ENCODE measurements at places on chromosomes 1 and 21.

DNA sequence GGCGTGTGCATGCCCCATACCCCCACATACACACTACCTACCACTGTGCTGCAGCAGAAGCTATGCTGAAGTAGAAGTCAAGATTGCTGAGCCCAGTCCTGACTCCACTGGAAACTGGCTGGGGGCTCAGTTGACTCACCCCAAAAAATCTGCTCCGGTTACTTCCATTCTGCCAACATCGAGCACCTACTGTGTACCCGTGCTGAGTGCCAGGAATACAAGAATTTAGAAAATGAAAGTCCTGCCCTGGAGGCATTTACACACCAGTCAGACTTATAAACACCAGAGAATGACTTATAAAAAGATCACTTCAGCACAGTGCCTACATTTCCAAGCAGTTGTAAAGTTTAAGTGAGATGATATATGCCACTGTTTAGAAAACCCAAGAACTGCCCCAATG, 99.1 kb downstream of the NMNAT2 start:
- H3K27ac ChIP-seq, result no peak overlapping the region
- DNase-seq, result no peak
- no peaks in the 10 kb centered on the region for H3K36me3 ChIP-seq
- no peak overlapping the region for H3K4me3 ChIP-seq

DNA sequence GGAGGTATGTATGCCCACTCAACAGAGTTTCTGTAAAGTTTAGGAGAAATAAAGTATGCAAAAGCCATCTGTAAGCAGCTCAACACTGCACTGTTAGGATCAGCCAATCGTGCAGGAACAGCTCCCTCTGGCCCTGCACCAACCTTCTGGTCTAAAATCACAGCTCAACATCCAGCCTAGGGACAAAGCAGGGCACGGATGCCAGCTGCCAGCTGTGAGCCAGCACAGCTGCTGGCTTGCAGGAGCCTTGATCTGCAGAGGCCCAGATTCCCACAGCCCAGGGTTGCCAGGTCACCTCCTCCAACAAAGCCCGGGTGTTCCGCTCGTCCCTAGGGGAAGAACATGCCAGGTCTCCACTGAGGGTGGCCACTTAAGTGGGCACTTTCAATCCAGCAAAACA, 8.6 kb downstream of the ACOT7 start:
- no peak for DNase-seq
- no peak overlapping the region for H3K27ac ChIP-seq
- no peaks in the 10 kb centered on the region for H3K36me3 ChIP-seq
- no peaks in the 10 kb centered on the region for H3K27me3 ChIP-seq

GRCh38 chr1:63924600-63924999, 150.8 kb downstream of the ROR1 start:
- H3K36me3 ChIP-seq, result no peaks in the 10 kb centered on the region
- DNase-seq, result no peak

DNA sequence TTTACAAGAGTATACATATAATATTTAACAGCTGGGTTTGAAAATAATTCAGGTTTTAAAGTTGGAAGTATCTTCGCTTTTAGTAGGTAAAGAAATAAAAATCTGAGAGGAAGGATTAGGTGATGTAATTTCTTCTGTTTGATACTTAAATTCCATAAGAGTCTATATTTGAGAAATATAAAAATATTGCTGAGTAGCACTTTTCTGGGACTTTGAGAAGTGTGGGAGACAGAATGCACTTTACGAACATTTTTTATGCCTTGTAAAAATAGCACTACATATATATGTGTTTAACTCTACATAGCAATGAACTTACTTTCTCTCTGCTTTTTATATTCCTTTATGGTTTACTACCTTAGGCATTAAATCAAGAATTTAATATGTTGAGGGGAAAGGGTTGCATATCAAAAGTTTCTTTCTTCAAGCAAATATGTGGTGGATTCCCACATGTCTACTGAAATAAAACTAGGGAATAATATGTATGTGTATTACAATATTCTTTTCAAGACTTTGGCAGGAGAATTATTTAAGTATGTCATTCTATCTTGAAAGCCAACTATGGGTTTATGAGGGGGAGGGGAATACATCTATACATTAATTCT, 266.7 kb upstream of the ADAMTS5 start:
- no peak for DNase-seq
- no peaks in the 10 kb centered on the region for H3K36me3 ChIP-seq
- no peak overlapping the region for H3K4me3 ChIP-seq
- no peaks in the 10 kb centered on the region for H3K4me1 ChIP-seq
- no peaks in the 10 kb centered on the region for H3K27me3 ChIP-seq

DNA sequence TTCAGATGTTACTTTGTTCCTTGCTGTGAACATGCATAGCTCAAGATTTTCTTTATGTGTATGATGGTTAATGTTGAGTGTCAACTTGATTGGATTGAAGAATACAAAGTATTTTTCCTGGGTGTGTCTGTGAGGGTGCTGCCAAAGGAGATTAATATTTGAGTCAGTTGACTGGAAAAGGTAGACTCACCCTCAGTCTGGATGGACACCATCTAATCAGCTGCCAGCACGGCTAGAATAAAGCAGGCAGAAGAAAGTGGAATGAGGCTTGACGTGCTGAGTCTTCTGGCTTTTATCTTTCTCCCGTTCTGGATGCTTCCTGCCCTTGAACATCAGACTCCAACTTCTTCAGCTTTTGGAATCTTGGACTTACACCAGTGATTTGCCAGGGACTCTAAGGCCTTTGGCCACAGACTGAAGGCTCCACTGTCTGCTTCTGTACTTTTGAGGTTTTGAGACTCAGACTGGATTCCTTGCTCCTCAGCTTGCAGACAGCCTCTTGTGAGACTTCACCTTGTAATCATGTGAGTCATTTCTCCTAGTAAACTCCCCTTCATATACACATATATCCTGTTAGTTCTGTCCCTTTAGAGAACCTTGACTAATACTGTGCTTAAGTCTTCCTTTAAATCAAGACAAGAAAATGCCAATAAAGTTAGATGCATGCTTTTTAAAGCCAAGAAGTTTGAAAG, 626.6 kb downstream of the KCNT2 start:
- no peaks in the 10 kb centered on the region for H3K4me1 ChIP-seq
- no peak overlapping the region for H3K27ac ChIP-seq
- no peak for DNase-seq

GRCh38 chr1:171061425-171062143, 29.1 kb upstream of the FMO3 start:
- H3K27me3 ChIP-seq, result no peaks in the 10 kb centered on the region
- no peaks in the 10 kb centered on the region for H3K4me1 ChIP-seq
- no peak overlapping the region for H3K27ac ChIP-seq
- no peak for DNase-seq

DNA sequence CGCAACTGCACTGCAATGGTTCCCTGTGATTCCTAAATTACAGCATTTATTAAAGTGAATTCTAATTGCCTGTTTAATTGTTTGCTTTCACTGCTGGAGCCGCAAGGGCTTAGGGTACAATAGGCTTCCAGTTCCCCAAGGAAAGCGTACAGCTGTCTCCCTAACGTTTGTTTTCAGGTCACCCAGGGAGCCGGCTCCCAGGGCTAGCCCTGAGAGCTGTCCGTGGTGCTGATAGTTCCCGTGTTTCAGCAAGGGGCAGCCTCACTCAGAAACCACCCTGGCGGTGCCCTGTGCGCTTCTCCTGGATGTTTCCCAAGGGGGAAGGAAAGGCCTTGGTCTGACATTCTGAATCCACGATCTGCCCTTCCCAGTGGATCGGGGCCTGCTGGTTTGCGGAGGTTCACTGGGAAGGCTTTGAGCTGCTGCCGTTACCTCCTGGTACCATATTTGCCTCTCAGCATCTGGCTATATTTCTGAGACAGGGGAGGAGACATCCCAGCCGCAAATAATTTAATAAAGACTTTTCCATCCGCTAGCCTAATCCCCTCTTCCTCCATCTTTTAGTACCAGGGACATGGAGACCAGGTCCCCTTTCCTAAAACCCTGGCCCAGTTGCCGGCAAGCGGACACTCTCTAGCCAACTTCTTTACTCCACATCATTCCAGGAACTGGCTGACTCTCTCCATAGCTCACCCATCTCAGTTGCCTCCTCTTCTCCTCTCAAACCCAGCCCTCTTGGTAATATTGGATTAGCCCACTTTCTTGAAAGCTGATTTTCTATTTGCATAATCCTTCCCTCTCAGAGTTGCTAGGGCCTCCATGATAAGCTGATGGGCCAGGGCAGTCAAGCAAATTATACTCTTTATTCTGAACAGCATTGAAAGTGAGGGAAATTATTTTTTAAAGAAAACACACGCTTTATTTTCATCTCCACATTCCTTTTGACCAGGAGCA, 149.0 kb downstream of the IGSF21 start:
- H3K4me3 ChIP-seq, result no peak overlapping the region
- no peaks in the 10 kb centered on the region for H3K4me1 ChIP-seq
- no peaks in the 10 kb centered on the region for H3K36me3 ChIP-seq
- H3K27me3 ChIP-seq, result no peaks in the 10 kb centered on the region

DNA sequence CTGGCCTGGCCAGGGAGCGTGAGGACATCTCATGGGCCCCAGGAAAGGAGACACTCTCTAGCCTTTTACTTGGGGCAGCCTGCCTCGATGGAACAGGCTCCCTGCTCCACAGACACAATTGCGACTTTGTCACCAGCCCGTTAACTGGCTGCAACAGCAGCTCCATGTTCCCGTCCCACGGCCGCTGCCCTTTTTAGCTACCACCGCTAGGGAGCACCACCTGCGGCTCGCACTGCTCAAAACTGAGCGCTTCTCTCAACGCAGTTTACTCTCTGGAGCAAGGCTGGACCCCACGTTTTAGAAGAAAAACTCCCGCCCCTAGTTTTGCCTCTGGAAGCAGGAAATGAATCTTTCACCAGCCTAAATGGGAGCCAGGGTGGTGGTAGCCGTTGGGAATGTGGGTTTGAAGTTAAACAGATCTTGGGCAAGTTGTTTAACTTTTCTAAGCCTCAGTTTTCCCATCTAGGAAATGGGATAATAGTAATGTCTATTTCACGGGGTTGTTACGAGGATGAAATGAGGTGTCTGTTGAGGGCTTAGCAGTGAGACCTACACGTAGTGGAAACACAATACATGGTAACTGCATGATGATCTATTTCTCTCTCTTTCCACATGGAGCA, 3.5 kb upstream of the LRRC38 start:
- DNase-seq, result no peak
- no peak overlapping the region for H3K4me3 ChIP-seq
- no peaks in the 10 kb centered on the region for H3K27me3 ChIP-seq
- no peaks in the 10 kb centered on the region for H3K4me1 ChIP-seq

- peak overlapping the region; percentile 66 for H3K27ac ChIP-seq
- H3K36me3 ChIP-seq, result no peaks in the 10 kb centered on the region
- DNase-seq, result no peak
- no peak overlapping the region for H3K4me3 ChIP-seq
- no peaks in the 10 kb centered on the region for H3K27me3 ChIP-seq
These were observed 87.4 kb upstream of the ERRFI1 start for GRCh38 chr1:8113262-8114220.

DNA sequence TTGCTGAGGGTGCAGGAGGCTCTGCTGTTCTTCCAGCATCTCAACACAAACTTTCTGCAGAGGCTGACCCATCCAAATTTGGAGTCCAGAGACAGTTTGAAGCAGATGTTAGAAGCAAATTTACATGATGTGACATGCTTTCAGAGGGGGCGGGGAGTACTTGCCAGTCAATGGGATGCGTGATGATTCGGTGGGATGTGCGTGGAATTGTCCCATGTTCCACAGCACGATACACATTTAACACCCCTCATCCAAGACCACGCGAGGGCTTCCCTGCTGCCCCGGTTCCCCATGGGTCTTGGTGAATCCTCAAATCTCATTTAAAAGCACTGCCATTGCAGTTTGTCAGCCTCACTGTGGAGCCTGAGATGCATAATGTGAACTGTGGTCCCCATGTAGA, 78.6 kb upstream of the TLR5 start:
- H3K27ac ChIP-seq, result no peak overlapping the region
- peaks cover 2% of the 10 kb centered on the region for H3K4me1 ChIP-seq
- H3K36me3 ChIP-seq, result no peaks in the 10 kb centered on the region
- H3K4me3 ChIP-seq, result no peak overlapping the region
- H3K27me3 ChIP-seq, result no peaks in the 10 kb centered on the region
- no peak for DNase-seq

- H3K4me3 ChIP-seq, result no peak overlapping the region
- no peaks in the 10 kb centered on the region for H3K4me1 ChIP-seq
These were observed 255.4 kb downstream of the TNR start for GRCh38 chr1:175487956-175488355.

DNA sequence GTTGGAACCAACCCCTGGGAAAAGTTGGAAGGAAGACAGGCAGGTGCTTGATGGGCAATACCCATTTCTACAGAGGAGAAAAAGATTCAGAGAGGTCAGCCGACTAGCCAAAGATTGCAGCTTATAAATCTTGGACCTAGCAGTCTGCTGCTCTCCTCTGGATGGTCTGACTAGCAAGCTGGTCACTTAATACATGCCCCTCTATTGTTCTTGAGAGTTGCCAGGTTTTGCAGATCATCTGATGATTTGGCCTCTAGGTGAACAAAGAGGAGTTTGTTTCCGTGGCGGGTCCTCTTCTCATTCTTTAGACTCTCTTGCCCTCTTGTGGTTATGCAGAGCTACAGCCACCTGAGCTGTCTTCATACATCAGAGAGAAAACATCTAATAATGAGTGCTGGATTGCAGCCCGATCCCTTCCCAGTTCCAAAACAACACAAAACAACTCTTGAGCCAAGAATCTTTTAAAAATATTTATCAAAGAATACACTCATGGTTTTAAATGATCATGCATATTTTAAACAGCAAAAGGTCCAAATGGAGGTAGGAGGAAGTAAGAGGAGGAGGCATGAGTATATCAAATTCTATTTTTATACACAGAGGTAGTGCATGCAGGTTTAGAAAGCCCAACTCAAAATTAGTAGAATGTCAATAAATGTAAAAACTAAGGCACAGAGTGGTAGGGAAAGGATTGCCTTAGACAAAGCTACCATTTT, 115.7 kb downstream of the SLC30A10 start:
- DNase-seq, result no peak
- no peak overlapping the region for H3K4me3 ChIP-seq
- H3K27ac ChIP-seq, result no peak overlapping the region
- no peaks in the 10 kb centered on the region for H3K27me3 ChIP-seq
- H3K36me3 ChIP-seq, result no peaks in the 10 kb centered on the region

DNA sequence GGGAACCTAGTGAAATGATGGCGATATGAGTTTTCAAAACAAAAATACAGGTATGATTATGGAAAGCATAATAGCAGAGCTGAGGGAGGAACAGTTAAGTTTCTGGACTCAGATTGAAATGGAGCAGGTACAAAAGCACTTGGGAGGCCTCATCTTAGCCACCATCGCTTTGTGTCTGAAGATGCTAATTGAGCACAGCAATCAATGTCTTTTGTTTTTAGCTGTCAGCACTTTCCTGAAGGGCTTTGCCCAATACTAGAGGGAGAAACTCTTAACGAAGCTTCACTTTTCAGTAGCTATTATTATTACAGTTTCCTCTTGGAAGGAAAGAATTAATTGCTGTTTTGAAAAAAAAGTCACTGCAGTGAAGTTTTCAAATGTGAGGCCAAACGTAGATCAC, 348.7 kb downstream of the RWDD3 start:
- no peak for DNase-seq
- no peaks in the 10 kb centered on the region for H3K27me3 ChIP-seq
- H3K36me3 ChIP-seq, result no peaks in the 10 kb centered on the region
- no peak overlapping the region for H3K27ac ChIP-seq
- no peak overlapping the region for H3K4me3 ChIP-seq

GRCh38 chr1:45512641-45513054, 9.0 kb downstream of the PRDX1 start:
- H3K4me1 ChIP-seq, result no peaks in the 10 kb centered on the region
- no peak overlapping the region for H3K4me3 ChIP-seq
- no peaks in the 10 kb centered on the region for H3K27me3 ChIP-seq
- DNase-seq, result peak; percentile 43
- no peak overlapping the region for H3K27ac ChIP-seq
